Nephron progenitor cell (in vitro differentiated cells): ENCODE measurements at places on chromosomes 5 and 9.

- H3K27me3 ChIP-seq = no peaks in the 10 kb centered on the region
- no peaks in the 10 kb centered on the region for H3K36me3 ChIP-seq
- DNase-seq = no peak
- no peak overlapping the region for H3K4me3 ChIP-seq
- peak overlapping the region; percentile 11 for H3K27ac ChIP-seq
Measured at GRCh38 chr5:101009758-101010519, 106.9 kb upstream of the ST8SIA4 start.

DNA sequence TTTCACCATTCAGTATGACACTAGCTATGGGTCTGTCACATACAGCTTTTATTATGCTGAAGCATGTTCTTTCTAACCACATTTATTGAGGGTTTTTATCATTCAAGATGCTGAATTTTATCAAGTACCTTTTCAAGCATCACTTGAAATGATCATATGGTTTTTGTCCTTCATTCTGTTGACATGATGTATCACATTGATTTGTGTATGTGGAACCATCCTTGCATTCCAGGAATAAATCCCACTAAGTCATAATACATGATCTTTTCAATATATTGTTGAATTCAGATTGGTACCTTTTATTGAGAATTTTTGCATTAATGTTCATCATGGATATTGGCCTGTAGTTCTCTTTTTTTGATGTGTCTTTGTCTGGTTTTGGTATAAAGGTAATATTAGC is 317.4 kb downstream of the NNT start:
- no peaks in the 10 kb centered on the region for H3K36me3 ChIP-seq
- H3K27me3 ChIP-seq = no peaks in the 10 kb centered on the region
- DNase-seq = no peak

- H3K27ac ChIP-seq = no peak overlapping the region
- H3K4me3 ChIP-seq = no peak overlapping the region
- DNase-seq = no peak
- no peaks in the 10 kb centered on the region for H3K4me1 ChIP-seq
- peaks cover 3% of the 10 kb centered on the region for H3K27me3 ChIP-seq
- no peaks in the 10 kb centered on the region for H3K36me3 ChIP-seq
Measured at GRCh38 chr9:24698881-24699518, 153.3 kb upstream of the IZUMO3 start.

GRCh38 chr5:111552896-111553295 is 40.6 kb upstream of the STARD4 start:
- H3K4me3 ChIP-seq = no peak overlapping the region
- H3K27ac ChIP-seq = no peak overlapping the region
- no peak for DNase-seq
- H3K4me1 ChIP-seq = peaks cover 24% of the 10 kb centered on the region
- no peaks in the 10 kb centered on the region for H3K36me3 ChIP-seq
- peaks cover 4% of the 10 kb centered on the region for H3K27me3 ChIP-seq

DNA sequence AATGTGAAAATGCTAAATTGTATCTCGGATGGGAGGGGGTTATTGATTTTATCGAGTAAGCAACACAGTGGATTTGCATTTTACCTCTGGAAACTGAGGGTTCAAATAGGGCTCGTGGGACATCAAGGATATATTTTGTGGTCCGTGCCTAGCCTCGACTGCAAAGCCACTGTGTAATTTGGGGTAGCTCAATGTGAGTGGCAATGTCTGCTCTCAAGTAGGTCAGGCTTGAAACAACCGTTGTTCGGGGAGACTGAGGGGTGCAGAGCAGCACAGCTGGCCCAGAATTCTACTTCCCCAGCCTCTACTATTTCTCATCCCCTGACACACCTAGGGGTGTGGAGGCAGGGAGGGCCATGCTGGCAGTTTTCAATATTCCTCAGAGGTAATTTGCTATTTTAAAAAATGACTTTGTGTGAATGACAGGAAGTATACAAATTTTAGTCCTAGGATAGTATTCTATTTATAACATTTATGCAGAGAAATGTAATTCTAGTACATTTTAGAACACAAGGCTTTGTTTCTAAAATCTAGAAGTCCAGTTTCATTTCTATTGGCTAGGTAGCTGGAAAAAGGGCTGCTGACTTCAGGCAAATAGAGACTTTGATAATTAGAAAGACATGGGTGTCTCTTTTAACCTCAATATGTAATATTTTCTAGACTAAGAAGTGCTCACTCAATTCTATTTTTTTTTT is 1.4 kb upstream of the DAB2 start:
- peaks cover 6% of the 10 kb centered on the region for H3K27me3 ChIP-seq
- peak overlapping the region; percentile 99 for H3K4me3 ChIP-seq
- peak overlapping the region; percentile 39 for H3K27ac ChIP-seq
- peaks cover 42% of the 10 kb centered on the region for H3K4me1 ChIP-seq
- no peak for DNase-seq

GRCh38 chr5:166165596-166165995 is 2125.8 kb upstream of the WWC1 start:
- no peak overlapping the region for H3K4me3 ChIP-seq
- H3K4me1 ChIP-seq = no peaks in the 10 kb centered on the region
- H3K36me3 ChIP-seq = no peaks in the 10 kb centered on the region
- H3K27ac ChIP-seq = no peak overlapping the region
- peak; percentile 47 for DNase-seq

DNA sequence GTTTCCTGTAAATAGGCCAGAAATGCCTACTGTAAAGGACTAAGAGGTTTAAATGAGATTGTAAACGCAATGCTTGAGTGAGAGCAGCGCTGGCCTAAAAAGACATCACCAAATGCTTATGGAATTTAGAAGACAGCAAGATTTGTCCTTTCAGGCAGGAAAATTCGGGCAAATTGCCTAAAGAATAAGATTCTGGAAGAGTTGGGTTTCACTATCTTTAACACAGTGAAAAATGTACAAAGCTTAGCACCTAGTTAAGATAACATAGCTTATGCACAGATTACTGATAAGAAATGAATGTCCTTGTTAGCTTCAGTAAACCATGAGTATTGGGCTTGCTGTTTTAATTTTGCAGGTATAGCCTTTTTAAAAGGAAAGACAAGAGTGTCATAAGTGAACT is 4.7 kb downstream of the FKBP15 start:
- DNase-seq = no peak
- H3K4me1 ChIP-seq = peaks cover 13% of the 10 kb centered on the region
- H3K27me3 ChIP-seq = no peaks in the 10 kb centered on the region

- H3K27ac ChIP-seq = no peak overlapping the region
- no peak for DNase-seq
- peaks cover 14% of the 10 kb centered on the region for H3K27me3 ChIP-seq
- H3K4me1 ChIP-seq = peaks cover 20% of the 10 kb centered on the region
Measured at GRCh38 chr5:31823472-31823871, 184.5 kb downstream of the PDZD2 start.

- H3K27me3 ChIP-seq = no peaks in the 10 kb centered on the region
- H3K4me3 ChIP-seq = no peak overlapping the region
- no peak for DNase-seq
- no peaks in the 10 kb centered on the region for H3K36me3 ChIP-seq
- no peaks in the 10 kb centered on the region for H3K4me1 ChIP-seq
Measured at GRCh38 chr5:89901983-89902382, 507.6 kb downstream of the CETN3 start.

- H3K27me3 ChIP-seq = peaks cover 13% of the 10 kb centered on the region
- no peak for DNase-seq
- H3K27ac ChIP-seq = no peak overlapping the region
- peaks cover 17% of the 10 kb centered on the region for H3K4me1 ChIP-seq
- no peak overlapping the region for H3K4me3 ChIP-seq
Measured at GRCh38 chr9:92988215-92988768, 41.0 kb downstream of the FGD3 start.

- DNase-seq = no peak
- peaks cover 4% of the 10 kb centered on the region for H3K27me3 ChIP-seq
Measured at GRCh38 chr9:14180093-14180959, 133.6 kb downstream of the NFIB start.
